ENCODE measurements at places on chromosomes 6 and 20.

DNA sequence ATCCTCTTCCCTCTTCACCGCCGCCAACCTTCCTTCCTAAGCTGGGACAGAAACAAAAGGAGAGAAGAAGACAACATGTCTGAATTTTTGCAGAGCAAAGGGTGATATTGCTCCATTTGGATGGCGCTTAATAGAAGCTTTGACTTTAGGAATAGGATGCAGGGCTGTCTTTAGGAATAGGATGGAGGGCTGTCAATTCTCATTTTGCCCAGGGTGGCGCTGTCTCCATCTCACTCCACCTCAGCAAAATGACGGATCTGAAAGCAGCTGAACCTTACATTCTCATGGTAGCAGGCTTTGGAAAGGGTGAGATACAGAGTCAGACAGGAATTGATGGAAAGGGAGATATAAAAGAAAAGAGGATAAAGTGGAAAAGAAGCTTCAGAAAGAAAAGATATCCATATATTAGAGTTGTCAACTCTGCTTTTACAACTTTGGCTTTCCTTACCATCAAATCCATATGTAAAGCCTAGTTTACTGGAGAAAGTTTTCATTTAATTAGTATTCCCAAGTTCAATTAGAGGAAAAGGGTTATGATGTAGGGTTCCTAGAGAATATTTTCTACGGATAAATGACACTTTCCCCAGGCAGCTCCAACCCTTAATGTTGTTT, 2.4 kb downstream of the MTCL3 start:
- ATAC-seq: no peak

DNA sequence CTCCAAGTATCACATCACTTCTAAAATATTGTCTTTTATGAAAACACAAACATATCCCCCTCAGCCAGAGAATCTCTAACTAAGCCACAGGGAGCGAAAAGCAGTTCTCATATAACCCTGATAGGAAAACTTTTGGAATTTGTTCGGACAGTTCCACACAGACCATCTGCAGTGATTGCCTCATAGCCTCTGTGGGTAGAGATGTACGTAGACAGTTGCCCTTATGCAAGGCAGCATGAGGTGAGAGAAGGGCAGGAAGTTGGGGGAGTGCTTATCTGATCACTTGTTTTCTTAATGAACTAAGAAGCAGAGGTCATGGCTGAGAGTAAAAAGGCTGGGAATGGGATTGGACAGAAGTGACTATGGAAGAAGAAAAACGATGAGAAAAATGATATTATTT, 39.6 kb downstream of the SLC23A2 start:
- ATAC-seq: no peak

DNA sequence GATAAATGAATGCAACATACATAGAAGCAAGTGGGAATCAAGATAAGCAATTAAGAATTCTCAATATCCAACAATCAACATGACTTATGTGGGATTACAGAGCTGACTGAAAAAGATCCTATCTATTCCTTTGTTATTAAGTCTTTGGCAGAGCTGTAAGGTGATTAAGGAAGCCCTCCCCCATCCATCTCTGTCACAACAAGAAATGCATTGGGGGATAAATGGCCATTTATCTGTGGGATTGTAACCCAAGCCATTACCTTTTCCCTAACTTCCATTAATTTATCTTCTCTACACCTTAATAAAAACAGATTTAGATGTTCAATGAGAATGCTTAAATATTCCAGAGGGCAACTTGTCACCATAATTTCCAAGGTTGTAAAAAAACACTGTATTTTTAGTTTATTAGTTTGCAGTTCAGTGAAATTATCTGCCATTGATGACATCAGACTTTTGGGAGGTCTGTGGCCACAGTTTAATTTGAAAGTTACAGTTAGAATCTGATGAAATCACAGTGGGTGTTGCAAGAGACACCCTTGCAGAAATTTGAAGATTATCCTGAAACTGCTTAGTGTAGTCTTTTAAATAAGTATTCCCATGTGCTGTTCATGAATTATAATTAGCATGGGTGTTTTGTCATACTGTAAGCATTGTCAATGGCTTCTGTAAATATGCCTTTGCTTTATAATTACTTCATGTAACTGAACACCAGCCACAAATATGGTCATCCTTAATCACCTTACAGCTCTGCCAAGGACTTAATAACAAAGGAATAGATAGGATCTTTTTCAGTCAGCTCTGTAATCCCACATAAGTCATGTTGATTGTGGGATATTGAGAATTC, 49.4 kb upstream of the FYN start:
- peak; percentile 48 for ATAC-seq

GRCh38 chr6:95364016-95364604, 213.2 kb upstream of the MANEA start:
- ATAC-seq: no peak

DNA sequence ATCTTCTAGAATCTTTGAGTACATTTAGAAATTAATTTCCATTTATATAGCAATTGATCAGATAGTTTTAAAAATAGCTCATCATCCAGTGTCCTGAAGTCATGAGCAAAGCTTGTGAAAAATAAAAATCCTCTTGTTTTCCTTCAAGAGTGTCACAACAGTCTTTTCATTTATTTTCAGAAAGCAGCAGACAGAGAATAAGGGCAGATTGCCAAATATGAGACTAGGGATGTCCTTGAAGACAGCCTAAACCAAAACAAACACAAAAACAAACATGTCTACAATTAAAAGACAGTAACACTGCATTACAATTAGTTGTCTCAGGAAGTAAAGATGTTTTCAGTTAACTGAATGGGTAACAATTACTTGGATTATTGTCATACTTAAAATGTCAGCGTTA, 682.8 kb downstream of the TFAP2A start:
- ATAC-seq: no peak

GRCh38 chr20:63546956-63547724, 409 bp downstream of the SRMS start:
- no peak for ATAC-seq

- no peak for ATAC-seq
Observed at GRCh38 chr20:9482180-9482579, 32.2 kb upstream of the LAMP5 start.

GRCh38 chr20:3296261-3297078, 57.5 kb upstream of the SLC4A11 start:
- no peak for ATAC-seq

- no peak for ATAC-seq
Observed at GRCh38 chr20:18019068-18019467, 38.6 kb downstream of the OVOL2 start.

DNA sequence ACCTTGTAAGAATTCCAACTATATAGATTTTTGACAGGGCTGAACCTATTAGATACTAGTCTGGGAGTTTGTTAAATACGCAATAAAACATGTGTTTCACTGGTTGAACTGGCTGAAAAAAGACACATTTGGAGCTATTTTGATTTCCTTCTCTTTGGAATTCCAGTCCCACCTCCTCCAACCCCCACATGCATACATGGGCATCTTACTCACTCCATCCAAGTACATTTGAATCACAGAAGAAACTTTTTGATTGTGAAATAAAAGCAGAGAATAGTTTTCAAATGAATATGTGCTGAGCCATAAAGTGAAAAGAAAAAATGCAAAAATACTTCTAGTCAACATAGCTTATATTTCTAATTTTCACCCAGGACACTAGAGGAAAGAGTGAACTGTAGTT, 33.9 kb upstream of the STXBP5 start:
- ATAC-seq: no peak

All from gastroesophageal sphincter (tissue), 4 donors.